ENCODE measurements at places on chromosomes 13 and 19.

DNA sequence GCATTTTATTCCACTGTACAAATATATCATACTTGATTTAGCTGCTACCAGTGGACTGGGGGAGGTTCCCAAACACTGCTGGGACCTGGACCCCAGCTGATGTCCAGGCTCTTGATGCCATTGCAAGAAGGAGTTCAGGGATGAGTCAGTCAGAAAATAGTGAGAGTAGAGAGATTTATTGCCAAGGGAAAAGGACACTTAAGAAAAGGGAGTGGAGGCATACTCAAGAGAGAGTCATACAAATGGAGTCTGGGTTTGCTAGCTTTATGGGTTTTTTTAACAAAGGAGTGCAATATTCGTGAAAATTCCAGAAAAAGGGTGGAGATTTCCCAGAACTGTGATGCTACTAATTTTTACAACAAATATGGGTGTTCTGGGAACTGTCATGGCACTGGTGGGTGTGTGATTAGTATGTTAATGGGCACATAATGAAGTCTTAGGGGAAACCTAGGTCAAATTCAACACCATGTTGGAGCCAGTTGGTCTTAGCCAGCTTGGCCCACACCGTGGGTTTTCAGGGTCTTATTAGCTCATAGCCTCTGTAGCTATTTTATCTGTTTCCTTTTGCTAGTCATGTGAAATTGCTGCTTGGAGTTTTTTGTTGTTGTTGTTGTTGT is 36.2 kb downstream of the GPC6 start:
- no peak for DNase-seq

GRCh38 chr13:35770756-35771297 is 294.3 kb upstream of the MAB21L1 start:
- no peak for DNase-seq

DNA sequence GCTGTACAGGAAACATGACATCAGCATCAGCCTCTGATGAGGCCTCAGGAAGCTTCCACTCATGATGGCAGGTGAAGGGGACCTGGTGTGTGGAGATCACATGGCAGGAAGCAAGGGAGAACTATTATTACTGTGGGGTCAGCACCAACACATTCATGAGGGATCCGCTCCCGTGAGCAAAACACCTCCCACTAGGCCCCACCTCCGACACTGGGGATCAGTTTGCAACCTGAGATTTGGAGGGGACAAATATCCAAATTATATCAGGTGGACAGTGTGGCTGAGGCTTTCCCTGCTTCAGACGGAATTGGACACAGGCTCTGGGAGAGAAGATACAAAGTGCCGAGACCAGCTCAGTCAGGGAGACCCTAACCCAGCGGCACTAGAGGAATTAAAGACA is 5.7 kb upstream of the ZNF792 start:
- no peak for DNase-seq

- DNase-seq = peak; percentile 15
Observed at GRCh38 chr13:97189928-97190327, 32.2 kb upstream of the MBNL2 start.

- DNase-seq = no peak
Observed at GRCh38 chr19:41111750-41112295, 2.4 kb upstream of the CYP2F1 start.

- DNase-seq = no peak
Observed at GRCh38 chr19:5299137-5299536, 41.5 kb downstream of the PTPRS start.

GRCh38 chr19:50490991-50491472 is 14.4 kb upstream of the GARIN5A start:
- no peak for DNase-seq

- DNase-seq = no peak
Observed at GRCh38 chr13:42808341-42808940, 27.1 kb downstream of the FAM216B start.

- DNase-seq = no peak
Observed at GRCh38 chr19:15138427-15138826, 31.2 kb downstream of the SYDE1 start.

- DNase-seq = no peak
Observed at GRCh38 chr13:101397742-101398141, 18.6 kb downstream of the NALCN start.

DNA sequence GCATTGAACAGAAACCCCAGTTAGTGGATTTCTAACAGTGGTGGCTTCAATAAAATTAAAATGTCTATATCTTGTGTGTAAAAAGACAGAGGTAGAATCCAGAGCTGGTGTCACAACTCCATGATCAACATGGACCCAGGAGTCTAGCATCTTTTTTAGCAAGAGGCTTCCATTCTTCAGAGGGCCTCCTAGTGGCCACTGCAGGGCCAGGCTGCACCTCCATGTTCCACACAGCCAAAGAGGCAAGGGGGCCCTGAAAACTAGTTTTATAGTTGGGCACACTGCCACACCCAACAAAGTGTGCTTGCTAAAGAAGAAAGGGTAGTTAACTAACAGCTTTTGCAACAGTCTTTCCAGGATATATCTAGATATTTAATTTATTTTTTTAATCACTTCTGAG is 12.9 kb downstream of the N4BP2L1 start:
- no peak for DNase-seq

GRCh38 chr13:57632276-57633140 is 964 bp downstream of the PCDH17 start:
- DNase-seq = no peak

GRCh38 chr19:4531562-4532165 is 3.4 kb downstream of the PLIN5 start:
- DNase-seq = no peak

DNA sequence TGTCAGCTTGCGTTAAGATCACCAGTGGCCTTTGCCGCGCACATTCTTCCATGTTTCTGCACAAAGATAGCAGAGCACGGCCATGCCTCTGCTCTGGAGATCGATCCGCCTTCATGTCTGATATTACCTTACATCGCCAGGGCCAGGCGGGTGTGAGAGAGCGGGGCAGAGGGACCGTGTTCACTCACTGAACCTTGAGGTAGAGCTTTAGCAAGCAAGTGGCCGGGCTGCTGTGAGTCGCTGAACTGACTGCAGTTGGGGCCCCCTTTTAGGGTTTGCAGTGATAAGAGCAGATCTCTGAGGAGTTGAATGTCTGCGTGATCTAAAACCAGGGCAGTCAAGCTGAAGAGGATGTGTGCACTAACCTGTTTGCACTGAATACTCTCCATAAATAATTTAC is 275.4 kb upstream of the OBI1 start:
- no peak for DNase-seq

DNA sequence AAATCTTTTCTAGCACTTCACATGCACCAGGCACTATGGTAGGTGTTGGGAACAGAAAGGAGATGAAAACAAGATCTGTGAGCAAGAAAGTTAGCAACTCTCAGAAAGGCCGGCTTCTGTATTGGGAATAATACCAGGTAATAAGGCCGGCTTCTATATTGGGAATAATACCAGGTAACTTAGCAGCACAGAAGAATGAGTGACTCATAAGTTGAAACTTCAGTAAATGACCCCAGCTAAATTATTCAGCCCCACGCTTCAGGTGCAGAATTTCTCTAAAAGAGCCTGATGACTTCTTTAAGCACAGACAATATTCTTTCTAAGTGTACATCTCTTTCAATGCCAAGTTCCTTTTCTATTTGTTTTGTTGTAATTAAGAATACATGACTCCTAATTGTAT is 151.3 kb downstream of the MYO16 start:
- DNase-seq = no peak

DNA sequence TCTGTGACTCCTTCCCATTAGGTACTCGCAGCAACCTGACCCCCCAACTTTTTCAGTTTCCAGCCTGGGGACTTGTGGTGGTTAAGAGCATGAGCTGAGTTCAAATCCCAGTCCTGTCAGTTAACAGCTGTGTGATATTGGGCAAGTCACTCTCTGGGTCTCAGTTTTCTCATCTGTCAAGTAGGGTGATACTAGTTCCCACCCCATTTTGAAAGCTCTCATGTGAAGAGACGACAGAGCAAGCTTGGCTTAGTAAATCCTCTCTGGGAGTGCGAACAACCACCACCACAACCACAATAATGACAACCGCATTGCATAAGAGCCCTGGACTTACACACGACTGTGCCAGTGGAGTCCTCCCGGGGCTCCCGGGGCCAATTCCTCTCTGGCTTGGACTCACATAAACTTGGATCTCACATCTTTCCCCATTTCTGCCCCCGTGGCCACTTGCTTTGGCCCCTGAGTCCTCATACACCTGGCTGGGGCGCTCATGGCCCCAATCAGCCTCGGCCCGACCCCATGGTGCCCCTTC is 454 bp downstream of the BLVRB start:
- no peak for DNase-seq

DNA sequence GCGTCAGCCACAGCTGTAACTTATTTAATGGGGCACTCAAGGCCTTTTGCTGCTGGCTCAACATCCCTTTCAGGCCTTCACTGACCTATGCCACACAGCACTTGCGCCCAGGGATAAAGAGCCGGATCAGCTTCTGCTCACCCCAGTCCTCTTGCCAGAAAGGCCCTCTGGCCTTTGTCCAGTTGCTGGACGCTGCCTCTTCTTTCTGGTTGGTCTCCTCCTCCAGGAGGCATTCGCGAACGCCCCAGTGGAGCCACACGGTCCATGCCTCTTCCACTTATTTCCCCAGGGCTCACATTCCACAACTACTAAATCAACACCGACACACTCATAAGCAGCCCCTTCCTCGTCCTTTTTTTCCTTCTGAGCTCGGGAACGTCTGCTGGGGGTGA is 3.7 kb upstream of the ZNF329 start:
- DNase-seq = no peak

DNA sequence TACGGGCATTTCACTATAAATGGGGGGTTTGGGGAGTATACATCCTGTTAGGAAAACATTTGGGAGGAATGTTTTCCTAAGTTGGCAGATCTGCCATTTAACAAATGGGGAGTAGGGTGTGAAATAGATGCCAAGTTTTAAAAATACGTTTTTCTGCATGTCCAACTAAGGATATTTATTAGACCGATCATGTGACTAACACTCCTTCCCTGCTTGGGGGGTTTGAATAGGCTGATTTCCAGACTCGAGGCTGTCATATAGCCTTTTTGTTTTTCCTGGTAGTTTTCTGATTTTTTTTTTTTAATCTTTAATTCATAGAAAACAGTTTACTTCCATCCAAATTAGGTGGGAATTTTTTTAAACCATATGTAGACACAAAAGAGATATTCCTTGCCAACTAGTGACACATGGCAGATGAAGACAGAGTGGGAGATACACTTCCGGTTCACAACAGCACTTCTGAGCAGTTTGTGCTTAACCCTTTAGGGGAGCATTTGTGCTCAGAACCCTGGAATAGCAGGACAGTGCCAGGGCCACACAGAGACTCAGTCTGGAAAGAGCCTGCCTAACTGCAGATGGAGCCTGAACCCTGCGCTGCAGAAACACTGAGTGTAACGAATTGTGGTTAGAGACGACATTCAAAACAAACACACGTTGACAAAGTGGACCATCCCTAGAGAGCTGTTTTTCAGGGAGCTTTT is 5.6 kb upstream of the GATAD2A start:
- no peak for DNase-seq

DNA sequence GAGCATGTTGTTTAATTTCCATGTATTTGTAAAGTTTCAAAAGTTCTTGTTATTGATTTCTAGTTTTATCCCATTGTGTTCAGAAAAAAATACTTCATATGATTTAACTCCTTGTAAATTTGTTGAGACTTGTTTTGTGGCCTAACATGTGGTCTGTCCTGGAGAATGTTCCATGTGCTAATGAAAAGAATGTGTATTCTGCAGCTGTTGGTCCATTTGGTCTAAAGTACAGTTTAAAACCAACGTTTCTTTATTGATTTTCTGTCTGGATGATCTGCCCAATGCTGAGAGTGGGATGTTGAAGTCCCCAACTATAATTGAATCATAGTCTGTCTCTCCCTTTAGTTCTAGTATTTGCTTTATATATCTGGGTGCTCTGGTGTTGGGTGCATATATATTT is 34.9 kb upstream of the TPP2 start:
- no peak for DNase-seq

DNA sequence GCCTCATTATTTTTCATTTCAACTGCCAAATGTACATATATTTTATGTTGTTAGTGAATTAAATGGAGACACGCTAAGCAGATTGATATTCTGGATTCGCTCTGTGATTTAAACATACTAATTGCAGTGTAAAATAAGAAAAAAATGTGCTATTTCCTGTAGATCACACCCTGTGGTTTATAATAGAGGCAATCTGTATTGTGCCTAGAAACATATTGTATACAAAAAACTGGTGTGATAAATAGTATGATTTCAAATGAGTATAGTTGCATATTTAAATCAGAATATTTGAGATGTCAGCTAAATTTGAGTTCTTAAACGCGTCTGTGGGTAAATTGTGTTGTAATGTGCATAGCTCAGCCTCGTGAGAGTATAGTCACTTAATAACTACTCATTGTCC is 643.9 kb downstream of the TBC1D4 start:
- no peak for DNase-seq

DNA sequence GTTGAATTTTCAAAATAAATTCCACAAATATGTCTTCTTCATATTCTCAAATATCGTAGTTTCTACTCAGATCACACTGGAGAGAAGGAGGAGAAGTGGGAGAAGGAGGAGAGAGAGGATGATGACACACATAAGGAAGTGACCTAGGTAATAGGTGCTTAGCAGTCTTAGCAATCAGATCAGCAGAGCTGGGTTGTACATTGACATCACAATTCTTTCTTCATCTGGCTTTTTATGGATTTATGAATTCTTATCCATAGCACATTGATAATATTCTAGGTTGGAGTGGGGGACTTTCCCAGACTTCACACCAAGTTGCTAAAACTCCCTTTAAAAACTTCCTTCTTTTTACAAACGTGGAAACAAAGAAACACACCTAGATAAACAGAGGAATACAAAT is 86.9 kb downstream of the FGF9 start:
- DNase-seq = no peak

GRCh38 chr19:33492090-33492489 is 29.5 kb downstream of the PEPD start:
- DNase-seq = no peak

DNA sequence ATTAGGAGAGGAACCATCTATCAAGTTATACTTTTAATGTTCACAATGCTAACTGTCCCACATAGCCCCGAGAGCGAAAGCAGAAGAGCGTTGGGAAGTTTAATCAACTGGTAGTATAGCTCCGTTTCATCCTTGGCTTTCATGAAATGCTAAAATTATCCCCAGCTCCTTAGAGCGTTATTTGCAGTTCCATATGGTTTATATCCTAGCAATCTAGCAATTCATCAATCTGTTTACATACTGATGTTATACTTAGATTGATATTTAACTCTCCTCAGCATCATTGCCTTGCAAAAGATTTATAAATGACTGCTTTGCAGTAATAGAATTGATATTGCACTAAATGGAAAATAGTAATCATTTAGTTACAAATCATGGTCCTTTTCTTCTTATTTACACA is 419.8 kb downstream of the COG6 start:
- no peak for DNase-seq

DNA sequence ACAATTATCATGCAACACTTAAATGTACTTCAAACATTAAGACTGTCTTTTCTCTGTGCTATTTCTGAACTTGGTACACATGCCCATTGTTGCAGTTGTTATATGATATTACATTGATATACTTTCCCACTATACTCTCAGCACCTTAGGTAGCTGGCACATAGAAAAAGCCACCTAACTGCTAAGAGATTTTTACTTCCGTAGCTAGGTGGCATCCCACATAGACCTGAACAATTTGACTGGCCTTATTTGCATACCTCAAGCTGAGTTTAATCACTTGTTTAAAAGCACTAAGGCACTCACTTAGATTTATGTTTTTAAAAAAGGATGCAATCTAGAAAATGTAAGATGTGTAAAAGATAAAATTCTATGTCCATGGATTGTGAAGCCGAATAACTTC is 194.2 kb downstream of the POU4F1 start:
- no peak for DNase-seq
